CD4-positive, alpha-beta T cell treated with Interleukin-15 for 4 hours (primary cell): ENCODE measurements at places on chromosomes 2 and 18.

DNA sequence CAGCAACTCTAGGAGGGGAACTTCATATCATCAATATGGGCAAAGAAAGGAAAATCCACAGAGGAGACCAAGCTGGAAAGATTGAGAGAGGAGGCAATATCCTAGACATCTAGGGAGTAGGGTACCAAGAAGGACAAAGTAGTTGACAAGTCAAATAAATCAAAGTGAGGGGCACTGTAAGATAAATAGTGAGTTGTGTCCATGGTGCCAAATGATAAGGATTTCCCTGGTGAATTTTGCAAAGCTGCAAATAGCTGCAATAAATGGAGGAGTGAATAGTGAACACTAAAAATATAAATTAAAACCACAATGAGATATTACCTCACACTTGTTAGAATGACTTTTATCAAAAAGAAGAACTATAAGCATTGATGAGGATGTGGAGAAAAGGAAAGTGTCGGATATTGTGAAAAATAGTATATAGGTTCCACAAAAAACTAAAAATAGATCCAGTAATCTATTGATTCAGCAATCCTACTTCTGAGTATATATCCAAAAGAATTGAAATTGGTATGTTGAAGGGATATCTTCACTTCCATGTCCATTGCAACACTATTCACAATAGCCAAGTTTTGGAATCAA is 258.2 kb upstream of the FN1 start:
- no peak for DNase-seq

DNA sequence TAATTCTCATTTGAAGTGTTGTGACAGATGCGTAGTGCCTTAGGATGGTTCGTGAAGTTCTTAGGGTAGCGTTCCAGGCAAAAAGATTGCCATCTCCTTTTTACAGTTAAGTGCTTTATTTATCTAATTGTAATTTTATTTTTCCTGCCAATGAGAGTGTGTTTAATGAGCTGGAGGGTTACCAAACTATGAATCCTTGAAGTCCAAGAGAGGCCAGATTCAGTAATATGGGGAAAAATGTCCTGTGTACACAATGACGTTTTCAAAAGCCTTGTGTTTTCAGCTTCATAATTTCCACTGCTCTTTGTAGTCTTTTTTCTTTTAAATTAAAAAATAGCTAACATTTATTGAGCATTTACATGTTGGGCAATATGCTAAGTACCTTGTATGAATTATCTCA is 23.8 kb downstream of the ACYP2 start:
- no peak for DNase-seq

- DNase-seq: no peak
Measured at GRCh38 chr18:35466815-35467623, 30.7 kb downstream of the INO80C start.

DNA sequence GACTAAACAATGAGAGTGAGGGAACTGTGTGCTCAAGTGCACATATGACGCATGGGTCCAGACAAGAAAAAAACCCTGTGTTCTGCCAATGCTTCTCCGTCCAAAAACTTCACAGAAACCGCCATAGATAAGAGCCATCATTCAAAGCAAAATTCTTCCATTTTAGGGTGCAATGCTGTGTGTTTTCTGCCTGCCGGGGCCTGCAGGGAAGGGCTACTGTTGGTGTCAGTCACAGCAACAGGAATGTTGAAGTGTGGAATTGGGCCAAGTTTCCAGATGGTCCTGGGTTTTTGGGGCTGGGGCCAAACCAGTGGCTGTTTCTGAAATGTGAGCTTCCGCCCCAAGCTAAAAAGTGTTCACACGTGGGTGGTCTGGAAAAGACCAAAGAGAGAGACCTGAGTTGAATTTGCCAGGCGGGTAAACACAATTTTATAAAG is 677 bp upstream of the MC2R start:
- DNase-seq: no peak

DNA sequence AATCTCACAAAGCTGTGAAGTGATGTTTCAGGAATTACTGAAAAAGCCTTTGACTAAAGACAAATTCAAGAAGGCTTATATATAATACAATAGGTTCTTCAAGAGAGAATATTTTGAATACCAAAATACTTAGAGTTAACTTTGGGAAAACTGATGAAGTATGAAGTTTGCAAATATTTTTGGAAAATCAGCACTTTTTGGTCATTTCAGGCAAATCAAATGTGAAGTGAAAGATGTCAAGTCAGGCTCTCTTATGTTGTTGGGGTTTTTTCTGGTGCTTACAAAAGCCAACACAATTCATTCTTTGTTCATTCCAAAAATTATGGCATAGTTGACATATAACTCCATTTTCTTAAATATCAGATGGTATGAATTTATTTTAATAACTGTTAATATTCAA is 14.7 kb upstream of the ASNSD1 start:
- DNase-seq: no peak

DNA sequence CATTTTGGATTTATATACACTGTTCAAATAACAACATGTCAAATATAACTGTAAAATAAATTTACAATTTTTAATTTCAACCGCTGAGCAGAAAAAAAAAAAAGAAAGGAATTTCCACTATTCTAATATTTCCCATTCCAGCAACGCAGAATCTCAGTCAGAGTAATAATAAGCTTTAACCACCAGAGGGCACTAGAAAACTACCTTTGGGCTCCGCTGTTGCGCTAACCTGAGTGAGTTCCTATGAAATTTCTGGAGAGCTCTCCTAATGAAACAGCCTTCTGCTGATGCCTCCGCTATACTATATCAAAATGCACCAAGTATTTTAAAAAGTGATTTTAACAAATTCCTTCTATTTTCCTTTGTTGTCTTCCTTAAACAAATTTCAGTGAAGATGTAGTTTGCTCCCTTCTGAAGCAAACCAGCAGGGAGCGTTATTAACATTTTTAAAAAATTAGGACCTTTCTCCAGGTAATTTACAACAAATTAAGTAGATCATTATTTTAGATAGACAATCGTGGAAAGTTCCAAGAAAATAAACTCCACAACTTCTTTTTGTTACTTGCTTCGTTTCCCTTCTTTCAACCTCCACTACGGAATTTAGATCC is 23.0 kb downstream of the ERMN start:
- peak; percentile 69 for DNase-seq

DNA sequence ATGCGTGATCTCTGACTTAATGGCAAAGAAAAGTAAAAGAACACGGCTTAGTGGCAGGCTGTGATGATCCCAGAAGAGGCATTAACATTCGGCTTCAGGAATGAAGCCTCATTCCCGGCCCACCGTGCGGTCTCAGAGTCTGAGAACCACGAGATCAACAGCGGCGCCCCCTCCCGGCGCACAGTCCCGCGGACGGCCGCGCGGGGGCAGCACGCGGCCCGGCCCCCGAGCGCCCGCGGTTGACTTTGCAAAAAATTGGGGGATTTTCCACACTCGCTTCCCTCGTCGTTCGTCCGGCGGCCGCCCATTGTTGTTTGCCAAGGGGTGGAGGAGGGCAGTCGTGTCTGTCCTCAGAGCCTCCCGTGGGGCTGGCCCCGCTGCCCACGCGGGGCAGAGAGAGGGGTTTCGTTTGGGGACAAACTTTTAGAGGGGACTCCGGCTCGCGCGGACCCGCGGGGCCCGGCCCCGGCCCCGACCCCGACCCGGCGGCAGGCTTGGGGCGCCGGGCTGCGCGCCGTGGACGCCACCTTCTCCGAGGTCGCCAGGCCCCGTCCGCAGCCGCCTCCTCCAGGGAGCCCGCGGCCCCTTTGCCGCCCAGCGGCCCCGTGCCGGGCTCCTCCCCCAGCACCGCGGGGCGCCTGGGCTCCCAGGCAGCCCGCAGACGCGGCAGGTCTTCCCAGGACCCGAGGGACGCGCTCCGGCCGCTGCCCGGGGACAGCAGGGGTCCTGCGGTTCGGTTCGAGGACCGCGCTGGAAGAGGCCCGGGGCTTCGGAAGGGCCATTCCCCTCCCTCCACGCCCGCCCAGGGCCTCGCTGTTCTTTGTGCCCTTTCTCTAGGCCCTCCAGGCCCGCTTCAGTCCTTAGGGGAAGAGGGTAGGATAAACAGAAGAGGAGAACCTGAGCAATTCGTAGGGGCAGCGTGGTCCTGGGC is 3.4 kb upstream of the HS6ST1 start:
- peak; percentile 82 for DNase-seq

DNA sequence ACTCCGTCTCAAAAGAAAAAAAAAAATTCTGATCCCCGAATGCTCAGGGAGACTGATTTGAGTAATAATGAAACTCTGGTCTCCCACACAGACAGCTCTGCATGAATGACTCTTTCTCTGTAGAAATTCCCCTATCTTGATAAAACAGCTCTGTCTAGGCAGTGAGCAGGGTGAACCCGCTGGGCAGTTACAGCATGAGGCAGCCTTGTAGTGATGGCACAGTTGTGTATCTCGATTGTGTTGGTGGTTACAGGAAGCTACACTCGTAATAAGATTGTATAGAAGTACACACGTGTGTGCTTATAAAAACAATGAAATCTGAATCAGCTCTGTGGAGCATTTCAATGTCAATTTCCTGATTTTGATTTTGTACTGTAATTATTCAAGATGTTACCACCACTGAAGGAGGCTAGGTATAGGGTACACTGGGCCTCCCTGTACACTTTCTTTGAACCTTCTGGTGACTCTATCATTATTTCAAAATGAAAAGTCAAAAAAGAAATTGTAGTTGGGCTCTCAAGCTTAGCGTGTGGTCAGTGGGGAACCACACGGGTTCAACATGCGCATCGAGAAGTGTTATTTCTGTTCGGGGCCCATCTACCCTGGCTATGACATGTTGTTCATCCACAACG is 34.9 kb upstream of the ATP8B1 start:
- DNase-seq: no peak

DNA sequence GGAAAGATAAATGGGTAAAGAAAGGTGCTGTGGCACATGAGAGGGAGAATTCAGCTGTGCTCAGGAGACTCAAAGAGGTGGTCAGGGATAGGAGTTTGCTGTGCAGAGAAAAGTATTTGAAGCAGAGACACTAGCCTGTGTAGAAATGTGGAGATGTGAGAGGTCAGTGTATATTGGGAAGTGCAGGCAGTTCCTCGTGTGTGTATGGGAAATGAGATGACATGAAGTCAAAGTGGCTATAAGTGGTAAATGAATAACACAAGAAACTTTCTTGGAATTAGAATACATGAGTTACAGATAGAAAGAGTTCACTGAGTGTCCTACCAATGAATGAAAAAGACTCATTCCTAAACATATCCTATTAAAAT is 11.6 kb downstream of the MAP3K20 start:
- DNase-seq: no peak

- DNase-seq: no peak
Measured at GRCh38 chr2:58299123-58299522, 58.0 kb upstream of the FANCL start.

DNA sequence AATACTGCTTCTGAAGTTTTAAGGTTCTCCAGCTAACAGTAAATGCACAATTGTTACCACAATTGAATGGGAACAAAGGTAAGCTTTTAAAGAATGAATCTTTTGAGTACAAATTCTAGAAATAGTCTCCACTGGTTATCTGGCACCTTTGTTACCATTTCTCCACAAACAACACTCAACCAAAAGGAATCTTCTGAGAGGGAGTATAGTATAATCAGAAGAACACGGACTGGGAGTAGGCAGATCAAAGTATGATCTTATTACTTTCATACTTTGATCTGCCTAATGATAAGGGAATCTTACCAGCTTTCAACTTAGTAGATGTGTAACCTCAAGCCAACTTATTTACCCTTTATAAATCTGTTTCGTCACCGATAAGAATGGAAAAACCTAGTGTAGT is 1.4 kb downstream of the CEP76 start:
- DNase-seq: no peak

GRCh38 chr2:17644997-17645720 is 104.7 kb downstream of the VSNL1 start:
- no peak for DNase-seq

GRCh38 chr18:27887287-27887686 is 289.6 kb downstream of the CDH2 start:
- no peak for DNase-seq

DNA sequence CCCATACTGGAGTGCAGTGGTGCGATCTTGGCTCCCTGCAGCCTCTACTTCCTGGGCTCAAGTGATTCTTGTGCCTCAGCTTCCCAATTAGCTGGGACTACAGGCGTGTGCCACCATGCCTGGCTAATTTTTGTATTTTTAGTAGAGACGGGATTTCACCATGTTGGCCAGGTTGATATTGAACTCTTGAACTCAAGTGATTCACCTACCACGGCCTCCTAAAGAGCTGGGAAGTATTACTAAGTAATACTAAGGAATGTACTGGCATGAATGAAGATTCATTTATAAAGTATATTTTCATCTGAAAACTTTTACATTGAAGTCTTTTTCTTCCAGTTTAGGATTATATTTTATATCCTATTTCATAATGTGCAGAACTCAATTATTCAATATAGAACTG is 38.1 kb downstream of the NUP35 start:
- no peak for DNase-seq

- DNase-seq: no peak
Measured at GRCh38 chr2:236974752-236975151, 110.9 kb upstream of the COPS8 start.

DNA sequence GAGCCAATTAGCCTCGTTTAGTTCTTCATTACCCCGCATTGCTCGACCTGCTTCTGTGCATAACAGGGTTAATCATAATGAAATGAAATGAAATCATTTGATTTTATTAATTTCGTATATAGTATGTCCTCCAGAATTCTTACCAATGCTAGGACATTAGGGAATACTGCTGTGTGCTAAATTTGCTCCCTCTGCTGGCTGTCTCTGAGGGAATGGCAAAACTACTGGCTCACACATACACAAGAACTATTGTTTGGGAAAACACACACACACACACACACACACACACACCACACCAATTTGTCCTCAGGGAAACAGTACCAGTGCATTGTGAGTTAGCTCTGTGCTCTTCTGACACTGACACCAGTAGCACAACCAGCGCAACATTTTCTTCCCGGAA is 273.3 kb upstream of the TCF4 start:
- no peak for DNase-seq

- no peak for DNase-seq
Measured at GRCh38 chr2:72837171-72837570, 11.3 kb upstream of the EXOC6B start.

- DNase-seq: no peak
Measured at GRCh38 chr2:198874472-198874858, 583.3 kb downstream of the SATB2 start.

DNA sequence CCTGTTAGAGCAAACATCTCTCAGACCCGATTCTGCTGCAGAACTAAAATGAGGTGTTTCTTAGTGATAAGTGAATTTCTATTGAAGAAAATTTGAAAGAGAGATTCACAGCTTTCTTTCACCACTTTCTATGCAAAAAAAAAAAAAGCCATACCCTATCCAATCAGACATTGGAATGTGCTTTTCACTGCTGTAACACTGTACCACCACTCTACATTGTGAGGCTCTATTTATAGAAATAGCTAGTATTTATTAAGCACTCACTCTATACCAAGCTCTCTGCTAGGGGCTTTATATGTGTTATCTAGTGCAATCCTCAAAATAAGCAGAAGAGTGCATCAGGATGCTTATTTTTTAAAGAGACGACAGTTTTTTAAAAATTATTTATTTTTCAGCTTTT is 580.6 kb upstream of the VRK2 start:
- no peak for DNase-seq

GRCh38 chr2:134936691-134937090 is 18.1 kb downstream of the CCNT2 start:
- no peak for DNase-seq

GRCh38 chr2:127630096-127630863 is 15.7 kb upstream of the GPR17 start:
- no peak for DNase-seq
